Amniotic stem cell (primary cell): ENCODE measurements at places on chromosomes 1 and 21.

- no peak for DNase-seq
Measured at GRCh38 chr1:45477646-45478045, 13.3 kb downstream of the TESK2 start.

- DNase-seq: no peak
Measured at GRCh38 chr21:41169701-41170100, 1.7 kb downstream of the BACE2 start.

DNA sequence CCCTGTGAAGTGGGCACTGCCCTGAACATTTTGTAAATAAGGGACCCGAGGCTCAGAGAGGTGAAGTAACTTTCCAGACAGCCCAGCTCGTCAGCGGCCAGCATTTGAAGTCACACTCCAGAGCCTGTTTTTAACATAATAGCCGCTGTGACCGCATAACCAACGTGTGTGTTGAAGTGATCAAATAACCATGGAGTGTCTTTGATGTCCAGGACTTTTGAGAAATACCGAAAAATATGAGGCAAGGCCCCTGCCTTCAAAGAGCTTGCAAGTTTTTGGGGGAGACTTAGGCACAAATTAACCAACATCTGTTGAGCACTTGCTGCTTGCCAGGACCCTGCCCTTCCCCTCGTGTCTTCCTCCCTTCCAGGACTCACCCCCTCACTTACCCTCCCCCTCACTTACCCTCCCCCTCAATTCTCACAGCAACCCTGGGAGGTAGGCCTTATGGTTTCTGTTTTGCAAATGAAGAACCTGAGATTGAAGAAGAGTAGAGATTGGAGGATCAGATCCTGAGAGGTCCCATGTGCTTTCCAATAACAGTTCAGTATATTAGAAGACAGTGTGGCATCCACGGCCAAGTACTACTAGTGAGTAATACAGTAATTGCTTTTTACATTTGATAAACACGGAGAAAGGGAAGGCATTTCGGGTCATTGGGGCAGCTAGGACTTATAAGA, 1.3 kb upstream of the SLC16A1 start:
- peak; percentile 56 for DNase-seq

- DNase-seq: no peak
Measured at GRCh38 chr1:100306735-100307313, 40.8 kb downstream of the RTCA start.

GRCh38 chr1:234731569-234732085, 121.6 kb upstream of the IRF2BP2 start:
- no peak for DNase-seq

GRCh38 chr1:85340427-85340826, 64.0 kb upstream of the BCL10 start:
- DNase-seq: no peak

DNA sequence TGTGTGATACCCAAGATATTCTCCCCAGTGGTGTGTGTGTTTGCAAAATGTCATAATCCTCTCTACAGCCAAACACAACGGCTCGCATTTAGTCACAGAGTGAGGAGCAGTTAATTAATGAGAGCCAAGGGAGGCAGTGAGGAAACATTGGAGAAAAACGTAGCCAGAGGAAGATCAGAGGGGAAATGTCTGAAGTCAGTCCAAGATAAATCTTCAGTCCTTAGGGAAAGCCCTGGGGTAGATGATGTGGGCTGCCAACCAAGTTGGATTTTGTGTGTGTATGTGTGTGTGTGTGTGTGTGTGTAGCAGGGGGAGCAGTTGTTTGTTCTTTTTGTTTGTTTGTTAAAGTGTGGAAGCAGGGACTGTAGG, 201.0 kb upstream of the PTBP2 start:
- DNase-seq: no peak

DNA sequence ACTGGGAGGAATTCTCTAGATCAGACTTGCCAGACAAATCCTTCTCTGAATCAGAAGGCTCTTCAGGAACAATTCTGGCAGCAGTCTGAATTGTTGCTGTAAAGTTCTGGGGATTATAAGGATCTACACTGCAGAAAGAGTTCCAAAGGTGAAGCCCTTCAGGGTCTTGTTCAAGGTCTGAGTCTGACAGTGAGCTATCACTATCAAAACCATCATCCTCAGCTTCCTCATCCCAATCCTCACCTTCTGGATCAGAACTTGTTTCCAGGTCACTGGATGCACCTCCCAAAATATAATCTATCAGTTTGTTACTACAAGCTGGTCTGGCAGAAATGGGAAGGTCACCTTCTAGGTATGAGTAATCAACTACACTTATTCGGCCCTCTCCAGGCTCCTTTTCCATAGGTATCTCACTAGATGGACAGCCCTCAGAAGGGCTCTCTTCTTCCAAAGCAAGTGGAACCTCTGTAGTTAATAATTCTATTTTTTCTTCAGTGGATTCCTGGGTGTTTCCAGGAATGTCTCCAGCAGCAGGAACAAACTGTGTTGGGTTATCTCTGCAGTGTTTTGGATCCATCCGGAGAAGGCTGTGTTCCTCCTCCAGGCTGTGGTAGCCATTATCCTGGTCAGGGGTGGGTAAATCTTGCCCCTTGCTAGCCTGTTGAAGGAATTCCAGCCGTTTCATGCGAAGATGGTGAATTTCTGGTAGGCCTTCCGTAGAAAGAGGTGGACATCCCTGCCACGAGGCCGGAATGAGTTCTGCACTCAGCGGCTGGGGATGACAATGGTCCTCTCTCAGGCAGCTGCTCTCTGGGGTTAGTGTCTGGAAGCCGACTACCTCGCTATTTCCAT, 1.6 kb downstream of the PPP1R15B start:
- no peak for DNase-seq

- no peak for DNase-seq
Measured at GRCh38 chr21:38384675-38385426, 113.4 kb downstream of the ERG start.

DNA sequence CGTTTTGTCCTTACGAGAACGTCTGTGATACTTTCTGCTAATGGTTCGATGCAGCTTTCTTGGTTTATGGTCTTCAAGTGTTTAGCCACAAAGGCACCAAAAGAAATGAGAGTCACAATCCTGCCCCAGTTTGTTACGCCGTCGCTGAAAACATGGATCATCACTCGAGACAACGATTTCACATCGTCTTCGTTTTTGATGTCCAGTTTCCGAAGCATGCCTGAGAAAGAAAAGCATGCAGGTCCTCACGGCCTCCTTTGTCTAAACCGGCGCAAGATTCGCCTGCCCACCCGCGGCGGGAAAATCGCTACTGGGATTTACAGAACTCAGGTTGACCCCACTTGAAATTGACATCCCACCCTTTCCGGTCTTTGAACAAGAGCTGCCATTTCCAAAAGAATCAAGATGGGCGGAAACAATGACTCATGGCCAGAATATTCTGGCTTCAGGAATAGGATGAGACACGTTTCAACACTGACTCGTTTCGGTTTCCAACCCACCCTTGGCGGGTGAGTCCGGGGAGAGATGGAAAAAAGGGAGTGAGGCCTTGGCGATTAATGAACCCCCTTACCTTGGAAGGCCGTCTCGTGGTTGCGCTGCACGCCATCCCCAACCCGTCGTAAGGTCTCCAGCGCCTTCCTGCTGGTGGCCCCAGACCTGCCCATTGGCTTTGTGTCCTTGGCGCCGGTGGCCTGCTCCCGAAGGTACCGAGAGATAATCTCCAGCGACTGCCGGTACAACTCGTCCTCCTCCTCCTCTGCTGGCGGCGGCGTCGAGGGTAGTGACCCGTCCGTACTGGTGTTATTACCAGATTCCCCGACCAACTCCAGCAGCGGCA, 919 bp downstream of the MCL1 start:
- DNase-seq: peak; percentile 80

DNA sequence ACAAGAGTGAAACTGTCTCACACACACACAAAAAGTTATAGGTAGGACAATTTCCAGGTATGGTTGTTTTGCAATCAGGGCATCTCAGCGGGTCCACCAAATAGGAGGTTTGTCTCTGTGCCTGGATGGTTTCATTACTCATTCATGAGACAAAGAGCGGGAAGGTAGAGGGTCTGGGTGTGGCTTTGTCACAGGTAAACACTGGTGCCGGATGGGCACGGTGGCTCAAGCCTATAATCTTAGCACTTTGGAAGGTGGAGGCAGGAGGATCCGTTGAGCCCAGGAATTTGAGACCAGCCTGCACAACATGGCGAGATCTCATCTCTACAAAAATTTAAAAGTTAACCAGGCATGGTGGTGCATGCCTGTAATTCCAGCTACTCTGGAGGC, 16.3 kb upstream of the ERVH48-1 start:
- DNase-seq: no peak

- no peak for DNase-seq
Measured at GRCh38 chr1:38456531-38456876, 403.1 kb downstream of the RRAGC start.

DNA sequence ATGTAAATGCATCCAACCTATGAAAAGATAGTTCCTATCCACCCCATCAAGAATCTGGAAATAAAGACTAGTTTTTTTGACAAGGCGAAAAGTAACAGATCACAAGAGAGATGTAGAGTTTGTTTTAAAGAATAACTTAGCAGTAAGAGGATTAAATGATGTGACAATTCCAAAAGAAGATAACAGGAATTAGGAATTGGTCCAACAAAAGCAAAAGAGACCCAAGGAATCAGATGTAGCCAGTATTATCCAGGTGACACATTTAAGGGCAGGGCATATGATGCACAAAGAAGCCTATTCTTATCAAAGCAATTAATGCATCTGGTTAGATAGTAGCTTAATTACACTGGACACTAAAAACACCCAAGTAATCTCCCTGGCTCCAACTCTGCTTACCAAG, 53.8 kb downstream of the PUM1 start:
- no peak for DNase-seq

DNA sequence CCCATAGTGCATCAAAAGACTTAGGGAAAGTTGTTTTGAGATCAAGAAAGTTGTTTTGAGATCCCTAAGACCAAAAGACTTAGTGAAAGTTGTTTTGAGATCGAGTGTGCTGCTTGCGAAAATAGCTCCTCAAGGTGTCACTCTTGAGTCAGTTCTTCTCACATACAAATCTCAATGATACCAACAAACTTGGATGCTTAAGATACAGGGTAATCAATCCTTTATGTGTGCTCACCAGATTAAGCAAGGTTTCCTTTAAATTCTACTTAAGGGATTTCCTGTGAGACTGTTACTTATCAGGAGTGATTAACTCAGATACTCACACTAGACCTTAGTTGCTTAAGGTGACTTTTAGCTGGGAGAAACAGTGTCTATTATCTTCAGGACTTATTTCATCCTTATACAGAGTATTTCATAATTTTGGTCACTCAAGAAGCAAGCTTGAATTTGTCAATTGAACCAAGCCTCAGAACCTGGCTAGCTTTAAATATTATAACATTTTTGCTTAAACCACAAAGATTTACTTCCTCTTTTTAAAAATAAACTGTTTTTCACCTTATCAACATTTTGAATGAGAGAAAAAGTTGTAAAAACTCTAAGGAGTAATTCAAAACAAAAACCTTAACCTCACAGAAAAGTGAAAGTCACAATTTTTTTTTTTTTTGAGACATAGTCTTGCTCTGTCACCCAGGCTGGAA, 8.0 kb upstream of the RLF start:
- peak; percentile 19 for DNase-seq

DNA sequence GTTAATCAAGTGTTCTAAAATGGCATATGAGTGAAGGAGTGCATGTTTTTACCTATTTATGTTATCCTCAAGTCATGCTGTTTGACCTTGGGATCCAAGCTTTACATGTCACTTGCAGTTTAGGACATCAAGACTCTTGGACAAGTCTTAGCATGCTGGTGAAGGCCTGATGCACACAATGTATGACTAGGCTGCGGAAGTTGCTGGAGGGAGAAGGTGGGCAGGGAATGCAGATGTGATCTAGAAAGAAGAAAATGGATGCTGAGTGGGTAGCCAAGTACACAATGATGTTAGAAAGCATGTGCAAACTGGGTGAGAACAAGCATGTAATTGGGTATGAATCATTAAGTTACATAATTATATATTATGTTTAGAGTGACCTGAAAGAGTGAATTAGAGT, 301.8 kb downstream of the BRINP2 start:
- no peak for DNase-seq

GRCh38 chr1:5253036-5253435, 598.6 kb downstream of the AJAP1 start:
- no peak for DNase-seq

DNA sequence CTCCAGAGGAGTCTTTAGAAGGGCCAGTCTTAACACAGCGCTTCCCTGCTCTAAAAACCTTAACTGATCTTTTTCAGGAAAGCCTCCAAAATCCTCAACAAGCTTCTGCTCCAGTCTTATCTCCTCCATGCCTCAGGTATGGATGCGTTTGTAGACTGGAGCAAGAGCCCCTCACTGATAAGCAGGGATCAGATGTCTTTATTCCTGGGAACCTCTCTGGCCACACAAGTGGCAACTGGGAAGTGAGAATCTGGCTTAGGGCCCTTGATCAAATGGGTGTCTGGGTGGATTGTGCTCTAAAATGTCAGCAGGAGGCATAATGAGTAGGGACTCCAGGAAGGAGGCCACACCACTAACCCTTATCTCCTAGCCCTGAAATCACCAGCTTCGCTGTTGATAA, 1.4 kb downstream of the ZBTB8A start:
- DNase-seq: no peak

DNA sequence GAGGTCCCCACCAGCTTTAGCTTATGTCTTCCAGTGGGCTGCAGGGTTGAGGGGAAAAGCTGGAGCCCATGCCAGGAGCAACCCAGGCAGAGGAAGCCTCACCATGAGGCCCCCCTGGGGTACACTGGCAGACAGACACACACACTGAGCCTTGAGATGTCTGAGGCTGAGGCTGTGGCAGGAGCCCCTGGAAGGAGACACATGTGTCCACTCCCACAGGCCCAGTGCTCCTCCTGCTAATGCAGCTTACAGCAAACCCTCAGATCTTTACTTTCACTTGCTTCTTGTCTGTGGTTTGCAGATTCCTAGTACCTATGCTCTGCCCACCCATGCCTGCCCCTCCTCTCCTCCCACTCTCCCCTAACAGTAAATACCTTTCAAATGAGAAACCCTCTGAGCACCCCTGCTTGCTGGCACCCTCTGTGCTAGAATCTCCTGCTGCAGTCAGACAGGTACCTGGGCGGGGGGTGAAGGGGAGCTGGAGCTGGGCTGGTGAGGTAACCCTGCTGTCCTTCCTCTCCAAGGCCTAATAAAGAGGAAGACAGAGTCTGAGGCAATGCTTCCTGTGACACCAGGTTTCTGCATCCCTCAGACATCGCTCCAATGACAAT, 63.4 kb upstream of the NEK2 start:
- DNase-seq: no peak

DNA sequence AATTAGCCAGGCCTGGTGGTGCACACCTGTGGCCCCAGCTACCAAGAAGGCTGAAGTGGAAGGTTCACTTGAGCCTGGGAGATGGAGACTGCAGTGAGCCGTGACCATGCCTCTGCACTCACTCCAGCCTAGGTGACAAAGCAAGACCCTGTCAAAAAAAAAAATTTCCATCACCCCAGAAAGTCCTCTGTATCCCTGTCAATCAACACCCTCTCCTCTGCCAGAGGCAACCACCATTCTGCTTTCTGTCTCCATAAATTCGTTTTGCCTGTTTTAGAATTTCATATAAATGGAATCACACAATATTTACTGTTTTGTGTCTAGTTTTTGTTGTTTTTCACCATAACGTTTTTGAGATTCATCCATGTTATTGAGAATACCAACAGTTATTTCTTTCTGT, 141.6 kb upstream of the SLC45A1 start:
- no peak for DNase-seq
